Stimulated activated CD4-positive, alpha-beta T cell treated with anti-CD3 and anti-CD28 coated beads, Interleukin-1b, Interleukin-23, amount 100 ng/mL, for 1 hour (primary cell): ENCODE measurements at places on chromosomes 2 and 18.

GRCh38 chr2:148952621-148953020, 77.6 kb downstream of the KIF5C start:
- no peak for DNase-seq

- no peak for DNase-seq
These were observed 12.9 kb downstream of the ALLC start for GRCh38 chr2:3670941-3671340.

GRCh38 chr18:47175283-47175897, 774 bp downstream of the IER3IP1 start:
- no peak for DNase-seq

- no peak for DNase-seq
These were observed 13.2 kb upstream of the SS18 start for GRCh38 chr18:26103579-26103978.

- no peak for DNase-seq
These were observed 43.0 kb downstream of the TNFRSF11A start for GRCh38 chr18:62368100-62368499.

DNA sequence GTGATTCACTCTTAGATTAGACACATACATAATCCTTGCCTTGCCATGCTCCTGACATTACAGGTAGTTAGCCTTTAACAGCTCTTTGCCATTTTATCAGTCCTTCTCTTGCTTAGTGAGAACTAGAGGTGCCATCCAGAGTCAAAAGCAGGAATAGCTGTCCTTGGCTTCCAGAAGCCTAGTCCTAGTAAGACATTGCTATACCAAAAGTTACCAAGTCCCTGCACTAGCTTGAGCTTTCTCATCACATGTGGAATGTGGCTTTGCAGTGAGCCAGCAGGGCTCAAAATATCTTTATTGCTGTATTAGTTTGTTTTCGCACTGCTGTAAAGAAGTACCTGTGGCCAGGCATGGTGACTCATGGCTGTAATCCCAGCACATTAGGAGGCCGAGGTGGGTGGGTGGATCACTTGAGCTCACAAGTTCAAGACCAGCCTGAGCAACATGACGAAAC, 104.7 kb upstream of the NOSTRIN start:
- no peak for DNase-seq

- no peak for DNase-seq
These were observed 108.4 kb upstream of the ALK start for GRCh38 chr2:30029804-30030203.

- no peak for DNase-seq
These were observed 101.5 kb downstream of the ALPK2 start for GRCh38 chr18:58527285-58527951.

DNA sequence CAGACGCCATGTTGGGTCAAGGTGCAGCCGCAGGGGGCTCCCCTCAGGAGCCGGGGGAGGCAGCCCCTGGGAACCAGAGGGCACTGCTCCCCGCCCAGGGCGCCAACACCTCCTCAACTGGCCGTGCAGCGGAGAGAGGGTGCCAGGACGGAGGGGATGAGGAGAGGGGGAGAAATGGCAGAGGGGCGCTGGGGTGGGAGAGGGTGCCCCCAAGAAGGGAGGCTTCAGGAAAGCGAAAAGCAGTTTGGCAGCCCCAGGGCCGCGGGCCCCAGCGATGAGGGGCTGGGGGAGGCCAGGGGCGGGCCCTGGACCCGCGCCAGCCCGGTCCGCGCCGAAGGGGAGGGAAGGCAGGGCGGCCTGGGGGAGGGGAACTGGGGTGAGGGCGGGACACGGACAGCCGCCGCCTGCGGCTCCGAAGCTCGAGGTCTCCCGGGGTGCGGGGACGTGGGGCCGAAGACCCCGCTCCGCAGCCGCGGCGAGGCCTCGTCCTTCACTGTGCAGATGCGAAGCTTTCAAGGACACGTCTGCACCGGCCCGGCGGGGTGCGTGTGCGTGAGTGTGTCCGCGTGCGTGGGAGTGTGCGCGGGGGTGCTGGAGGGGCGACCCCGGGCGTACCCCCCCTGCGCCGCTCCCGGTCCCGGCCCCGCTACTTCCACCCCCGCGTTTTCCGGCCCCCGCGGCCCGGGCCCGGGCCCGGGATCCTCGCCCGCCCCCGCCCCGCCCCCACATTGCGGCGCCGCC, 1.4 kb downstream of the DNMT3A start:
- DNase-seq: no peak

GRCh38 chr2:241302759-241303651, 12.5 kb downstream of the HDLBP start:
- no peak for DNase-seq

DNA sequence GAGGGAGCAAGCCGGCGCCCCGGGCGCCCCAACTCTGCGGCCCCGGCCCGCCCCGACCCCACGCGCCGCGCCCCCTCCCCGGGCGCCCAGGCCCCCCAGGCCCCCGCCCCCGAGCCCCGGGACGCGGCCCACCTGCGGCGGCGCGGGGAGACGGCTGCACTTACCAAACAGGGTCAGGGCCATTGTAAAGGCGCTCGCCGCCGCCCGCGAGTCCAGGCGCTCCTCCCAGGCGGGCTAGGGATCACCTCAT, 526 bp downstream of the CHN1 start:
- DNase-seq: no peak

GRCh38 chr2:236546561-236547002, 23.0 kb upstream of the ACKR3 start:
- DNase-seq: no peak

DNA sequence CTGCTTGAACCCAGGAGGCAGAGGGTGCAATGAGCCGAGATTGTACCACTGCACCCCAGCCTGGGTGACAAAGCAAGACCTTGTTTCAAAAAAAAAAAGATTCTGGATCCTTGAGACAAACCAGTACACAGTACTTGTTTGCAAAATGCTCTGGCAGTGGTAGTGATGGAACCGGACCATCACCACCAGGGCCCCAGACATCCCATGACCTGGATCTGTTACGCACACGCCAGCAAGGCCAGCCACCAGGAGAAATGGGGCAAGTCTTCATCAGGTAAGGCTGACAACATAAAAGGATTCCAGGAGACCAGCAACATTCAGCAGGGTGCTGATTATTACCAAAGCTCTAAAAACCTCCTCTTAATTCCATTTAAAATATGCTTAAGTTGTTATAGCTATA, 35.5 kb downstream of the TBC1D8 start:
- DNase-seq: no peak

DNA sequence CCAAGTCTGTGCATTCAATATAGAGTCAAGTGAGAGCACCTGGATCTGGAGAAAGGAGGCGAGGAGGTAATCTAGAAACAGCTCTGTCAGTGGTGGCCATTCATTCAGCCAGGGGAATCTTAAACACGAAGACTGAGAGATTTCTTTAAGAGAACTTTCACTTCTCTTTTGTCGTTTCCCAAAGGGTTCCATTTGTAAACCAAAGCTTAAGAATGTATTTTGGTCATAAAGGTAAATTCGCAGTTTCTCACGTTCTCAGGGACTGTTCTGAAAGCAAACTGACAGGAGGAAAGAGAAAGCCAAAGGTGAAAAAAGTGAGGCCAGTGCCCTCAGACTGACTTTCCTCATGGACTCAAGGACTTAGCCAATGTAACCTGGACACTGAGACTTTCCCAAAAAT, 513.5 kb downstream of the CMPK2 start:
- no peak for DNase-seq
